Activated CD4-positive, alpha-beta T cell treated with anti-CD3 and anti-CD28 coated beads for 48 hours (primary cell): ENCODE measurements at places on chromosomes 5 and 9.

DNA sequence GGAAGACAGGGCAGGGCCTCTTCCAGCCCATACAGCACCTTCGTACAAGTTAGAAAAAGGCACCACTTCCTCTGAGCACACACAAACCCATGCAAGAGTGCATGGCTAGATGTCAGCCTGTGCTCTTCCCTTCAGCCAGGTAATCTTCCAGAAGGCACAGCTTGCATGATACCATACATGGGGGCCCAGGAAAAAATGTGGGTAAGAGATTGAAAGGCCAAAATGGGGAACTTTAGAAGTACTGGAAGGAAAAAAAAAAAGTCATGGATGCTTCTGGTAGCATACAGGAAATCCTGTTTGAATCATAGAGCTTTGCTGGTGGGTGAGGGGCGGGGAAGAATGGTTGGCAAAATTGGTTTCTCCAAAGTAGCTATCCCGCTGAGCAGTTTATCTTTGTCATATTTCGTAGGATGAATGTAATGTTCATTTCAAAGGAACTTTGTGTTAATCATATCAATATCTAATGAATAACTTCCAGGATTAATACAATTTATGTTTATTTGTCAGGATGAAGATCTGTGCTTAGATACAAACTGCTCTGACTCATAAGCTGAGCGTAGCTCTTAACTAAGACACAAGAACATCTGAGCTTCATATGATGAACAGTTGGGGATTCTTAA is 78.2 kb upstream of the MAP3K1 start:
- DNase-seq, result no peak

- no peak for DNase-seq
Observed at GRCh38 chr5:115946655-115947054, 15.6 kb upstream of the LVRN start.

DNA sequence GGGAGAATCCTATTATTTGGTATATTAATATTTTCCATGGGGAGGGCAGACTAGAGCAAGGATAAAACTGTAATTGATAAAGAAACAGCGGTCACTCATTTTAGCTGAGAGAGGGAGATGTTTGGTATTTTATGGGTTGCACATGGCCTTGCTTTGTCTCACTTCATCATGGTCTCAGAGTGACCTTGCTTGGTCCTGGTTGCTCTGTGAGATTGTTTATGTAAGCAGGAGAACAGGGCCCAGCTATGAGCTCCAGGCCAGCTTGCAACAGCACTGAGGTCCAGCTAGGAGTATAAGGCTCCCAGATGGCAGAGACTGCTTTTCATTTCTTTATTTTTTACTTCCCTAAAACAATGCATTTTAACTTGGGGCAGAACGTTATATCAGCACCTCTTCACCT is 50.7 kb downstream of the ZNF622 start:
- DNase-seq, result no peak

GRCh38 chr5:142277796-142278195 is 47.0 kb downstream of the SPRY4 start:
- no peak for DNase-seq

DNA sequence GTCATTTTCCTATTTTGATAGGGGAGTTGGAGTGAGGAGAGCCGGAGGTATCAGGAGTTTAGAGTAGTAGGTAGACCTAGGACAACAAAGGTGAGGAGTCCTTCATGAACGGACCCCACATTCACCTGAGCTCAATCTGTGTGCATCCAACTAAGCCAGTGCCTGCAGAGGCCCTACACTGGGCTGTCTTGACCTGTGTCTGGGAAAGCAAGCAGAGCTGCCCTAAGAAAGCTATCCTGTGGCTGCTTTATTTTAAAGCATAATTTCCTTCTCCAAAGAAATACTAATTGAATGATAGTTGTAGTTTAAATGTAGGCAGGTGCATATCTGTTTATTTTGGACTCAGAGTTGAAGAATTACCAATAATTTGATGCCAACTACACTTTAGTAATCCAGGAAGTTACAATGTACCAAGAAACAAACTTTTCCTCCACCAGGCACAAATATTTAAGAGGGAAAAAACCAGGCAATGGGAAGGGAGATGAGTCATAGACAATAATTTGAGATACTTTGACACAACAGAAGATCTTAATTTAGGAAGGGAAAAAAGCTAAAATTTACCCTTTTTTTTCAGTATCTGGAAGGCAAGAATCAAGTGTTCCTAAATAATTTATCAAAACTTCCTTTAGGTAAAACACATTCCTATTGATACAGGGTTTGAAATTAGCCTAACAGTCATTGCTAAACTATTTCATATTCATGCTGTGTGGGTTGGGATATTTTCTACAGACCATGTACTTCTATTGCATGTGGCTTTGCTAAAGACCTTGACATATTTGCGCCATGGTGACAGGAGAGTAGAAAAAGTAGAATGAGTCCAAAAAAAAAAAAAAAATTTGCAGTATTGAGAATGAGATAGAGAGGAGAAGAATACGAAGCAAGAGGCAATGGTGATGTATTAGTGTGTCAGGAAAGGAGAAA is 376.6 kb upstream of the TUSC1 start:
- no peak for DNase-seq

DNA sequence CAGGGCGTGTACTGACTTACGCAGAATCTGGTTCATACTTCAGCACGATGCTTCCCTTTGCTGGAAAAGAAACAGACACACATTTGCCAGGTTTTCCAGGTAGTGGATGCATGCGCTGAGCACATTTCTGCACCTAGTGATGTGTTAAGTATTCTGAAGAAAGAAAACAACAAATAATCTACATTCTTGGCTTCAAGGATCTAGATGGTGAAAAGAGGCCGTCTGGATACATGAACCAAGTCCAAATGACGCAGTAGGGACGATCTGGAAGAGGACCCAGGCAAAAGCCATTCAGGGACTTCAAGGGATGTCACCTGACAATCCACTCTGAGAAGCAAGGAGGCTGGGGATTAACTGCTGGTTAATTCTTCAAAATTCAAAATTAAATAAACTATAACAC is 30.4 kb downstream of the NSUN2 start:
- DNase-seq, result no peak

- DNase-seq, result no peak
Observed at GRCh38 chr5:5317976-5318375, 104.5 kb upstream of the ICE1 start.

GRCh38 chr9:135087489-135087792 is at the start of gene OLFM1:
Gene OLFM1 (plus strand): TSS chr9:135087668. CDS start chr9:135087990, 322 bp downstream.
- peak; percentile 65 for DNase-seq

- DNase-seq, result no peak
Observed at GRCh38 chr5:139104577-139105276, 93.4 kb downstream of the SIL1 start.

DNA sequence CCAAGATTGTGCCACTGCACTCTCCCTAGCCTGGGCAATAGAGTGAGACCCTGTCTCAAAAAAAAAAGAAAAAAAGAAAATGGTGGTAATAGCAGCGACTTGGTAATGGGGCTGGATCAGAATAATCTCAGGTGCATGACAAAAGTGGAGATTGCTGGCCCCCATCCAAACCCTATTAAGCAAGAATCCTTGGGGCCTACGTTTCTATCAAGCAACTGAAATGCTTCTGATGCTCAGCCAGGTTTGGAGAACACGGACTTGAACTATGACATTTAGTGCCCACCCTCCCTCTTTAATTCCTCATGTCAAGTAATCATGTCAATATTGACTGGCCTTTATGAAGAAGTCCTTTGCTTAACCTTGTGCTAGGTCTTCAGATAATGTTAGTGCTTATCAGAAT is 6.6 kb downstream of the C5orf52 start:
- no peak for DNase-seq

DNA sequence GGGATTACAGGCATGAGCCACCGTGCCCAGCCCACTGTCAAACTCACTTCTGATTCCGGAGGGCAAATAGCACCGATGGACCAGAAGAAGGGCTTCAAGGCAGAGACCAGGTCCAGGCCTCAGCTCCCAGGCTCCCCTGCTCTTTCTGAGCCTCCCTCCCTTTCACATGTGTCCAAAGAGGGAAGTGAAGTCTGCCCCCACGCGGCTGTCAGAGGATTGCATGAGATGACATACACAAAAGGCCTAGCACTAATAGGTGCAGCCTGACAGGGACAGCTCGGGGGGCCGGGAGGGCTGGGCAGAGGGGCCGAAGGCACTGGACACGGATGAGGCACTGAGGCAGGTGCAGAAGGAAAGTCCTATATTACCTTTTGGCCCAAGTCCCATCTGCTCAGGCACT is 16.1 kb downstream of the FBP1 start:
- DNase-seq, result peak; percentile 63

DNA sequence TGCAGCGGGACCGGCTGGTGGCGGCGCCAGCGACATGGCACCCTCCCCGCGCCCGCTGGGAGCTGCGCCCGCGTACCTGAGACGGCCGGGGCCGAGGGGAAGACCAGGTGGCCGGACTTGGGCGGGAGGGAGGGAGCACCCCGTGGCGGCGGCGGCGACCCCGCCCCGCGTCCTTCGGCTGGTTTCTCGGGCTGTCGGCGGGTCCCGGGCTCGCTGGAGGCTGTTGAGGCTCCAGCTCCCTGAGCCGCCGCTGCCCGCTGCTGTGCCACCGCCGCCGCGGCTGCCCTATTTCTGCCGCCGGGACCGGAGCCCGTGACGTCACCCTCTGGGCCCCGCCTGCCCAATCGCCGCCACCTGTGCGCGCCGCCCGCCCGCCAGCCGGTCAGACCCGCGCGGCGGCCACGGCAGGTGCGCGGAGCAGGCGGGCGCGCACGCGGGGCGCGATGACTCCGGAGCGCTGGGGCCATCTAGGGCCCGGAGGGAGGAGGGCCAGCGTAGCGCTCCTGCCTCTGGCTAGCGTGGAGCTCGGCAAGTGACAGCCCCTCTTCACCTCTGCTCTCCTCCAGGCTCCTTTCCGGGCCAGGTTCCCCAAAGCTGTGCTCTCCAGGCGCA is at the start of gene FSTL4:
Gene FSTL4, minus strand, starts transcription at position 293 of the 612 bp plus-strand sequence.
- peak; percentile 37 for DNase-seq

DNA sequence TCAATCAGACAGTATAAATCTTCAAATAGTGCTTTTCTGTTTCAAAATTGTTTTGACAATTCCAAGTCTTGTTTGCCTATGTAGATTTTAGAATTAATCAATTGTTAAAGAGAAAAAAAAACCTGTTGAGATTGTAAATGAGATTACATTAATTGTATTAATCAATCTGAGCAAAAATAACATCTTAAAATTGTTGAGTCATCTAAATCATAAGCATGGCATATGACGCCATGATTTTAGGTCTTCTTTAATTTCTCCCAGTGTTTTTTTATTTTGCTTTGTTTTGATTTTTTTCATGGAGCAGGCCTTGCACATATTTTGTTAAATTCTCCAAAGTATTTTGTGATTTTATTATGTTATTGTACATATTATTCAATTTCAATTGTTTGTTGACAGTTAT is 988.0 kb upstream of the SEMA6A start:
- DNase-seq, result no peak

DNA sequence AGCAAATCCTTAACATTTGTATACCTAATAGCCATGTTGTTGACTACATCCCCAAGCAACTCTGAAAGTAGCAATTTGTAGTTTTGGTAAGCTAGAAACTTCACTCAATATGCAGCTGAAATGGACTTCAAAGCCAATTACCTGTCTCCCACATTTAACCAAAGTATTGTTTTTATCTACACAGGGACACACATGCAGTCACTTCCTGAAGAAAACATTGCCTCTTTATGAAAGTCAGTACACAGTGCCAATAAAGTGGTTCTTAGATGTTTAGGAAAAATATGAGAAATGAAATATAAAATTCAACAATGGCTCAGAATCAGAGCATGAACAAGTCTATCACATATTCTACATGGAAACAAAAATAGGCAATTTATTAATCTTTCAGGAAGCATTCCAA is 49.2 kb downstream of the OXCT1 start:
- DNase-seq, result no peak

DNA sequence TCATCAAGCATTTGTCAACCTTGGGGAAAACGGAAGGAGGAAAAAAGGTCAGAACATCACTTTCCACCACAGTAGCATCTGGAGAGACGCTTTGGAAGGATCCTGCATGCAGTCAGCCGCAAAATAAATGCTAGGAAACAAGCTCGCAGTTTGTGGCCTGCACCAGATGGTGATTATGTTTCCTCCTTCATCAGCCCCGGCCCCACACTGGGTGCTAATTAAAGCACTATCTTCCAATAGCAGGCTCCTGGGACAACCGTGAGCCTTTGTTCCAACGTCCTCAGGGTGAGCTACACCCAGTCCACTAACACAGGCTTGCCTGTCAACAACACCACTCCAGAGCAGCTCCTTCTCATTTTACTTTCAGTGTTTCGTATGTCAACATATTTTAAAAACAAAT is 64.0 kb downstream of the RNF130 start:
- DNase-seq, result no peak

DNA sequence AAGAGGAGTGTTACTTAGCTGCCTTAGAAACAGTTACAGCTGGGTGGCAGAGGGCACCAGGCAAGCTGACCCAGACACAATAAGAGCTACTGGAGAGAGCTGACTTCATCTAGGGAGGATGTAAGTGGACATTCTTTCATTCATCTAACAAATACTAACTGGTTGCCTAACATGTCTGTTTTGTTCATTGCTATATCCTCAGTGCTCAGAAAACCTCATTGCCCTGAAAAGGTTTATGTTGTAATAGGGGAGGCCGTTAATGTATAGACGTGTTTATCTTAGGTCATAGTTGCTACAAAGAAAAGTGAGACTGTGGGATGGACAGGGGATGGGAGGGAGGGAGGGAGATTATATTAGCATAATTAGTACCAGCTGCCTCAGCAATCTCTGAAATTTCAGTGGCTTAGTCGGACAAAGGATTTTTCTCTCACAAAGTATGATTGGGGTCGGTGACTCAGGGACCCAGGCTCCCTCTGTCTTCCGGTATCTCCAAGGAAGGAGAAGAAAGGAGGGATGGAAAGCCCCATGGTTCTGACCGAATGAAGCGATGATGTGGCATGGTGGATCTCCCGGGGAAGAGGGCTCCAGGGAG is 2.6 kb upstream of the SNX18 start:
- DNase-seq, result no peak

GRCh38 chr9:75010570-75010969 is 17.5 kb downstream of the CARNMT1 start:
- DNase-seq, result no peak

- DNase-seq, result no peak
Observed at GRCh38 chr5:76257897-76258296, 145.2 kb upstream of the IQGAP2 start.
